AG04449 (cell line): ENCODE measurements at places on chromosomes 4 and X.
A peak's percentile ranks its signal among the peaks of the same experiment; 100 is the strongest.

DNA sequence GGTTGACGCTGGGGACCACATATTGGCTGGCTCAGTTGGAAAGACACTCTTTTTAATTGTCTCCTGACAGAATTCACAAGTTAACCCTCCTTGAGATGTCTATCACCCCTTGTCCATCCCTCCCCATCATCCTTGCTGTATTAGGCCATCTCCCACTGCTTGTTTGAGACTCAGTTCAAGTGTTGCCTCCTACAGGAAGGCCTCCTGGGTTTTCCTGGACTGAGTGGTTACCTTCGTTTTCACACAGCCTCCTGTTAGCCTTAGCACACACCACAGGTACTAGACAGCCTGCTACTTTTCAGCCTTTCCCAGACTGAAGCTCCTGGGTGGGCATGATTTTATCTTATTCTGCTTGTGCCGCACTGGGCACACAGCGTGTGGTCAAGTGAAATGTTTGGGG is 145.3 kb upstream of the STX18 start:
- no peak for DNase-seq

GRCh38 chr4:176882206-176882605 is 89.5 kb upstream of the VEGFC start:
- DNase-seq, result no peak

- DNase-seq, result peak; percentile 86
Measured at GRCh38 chr4:86032476-86033022, 327.3 kb downstream of the MAPK10 start.

DNA sequence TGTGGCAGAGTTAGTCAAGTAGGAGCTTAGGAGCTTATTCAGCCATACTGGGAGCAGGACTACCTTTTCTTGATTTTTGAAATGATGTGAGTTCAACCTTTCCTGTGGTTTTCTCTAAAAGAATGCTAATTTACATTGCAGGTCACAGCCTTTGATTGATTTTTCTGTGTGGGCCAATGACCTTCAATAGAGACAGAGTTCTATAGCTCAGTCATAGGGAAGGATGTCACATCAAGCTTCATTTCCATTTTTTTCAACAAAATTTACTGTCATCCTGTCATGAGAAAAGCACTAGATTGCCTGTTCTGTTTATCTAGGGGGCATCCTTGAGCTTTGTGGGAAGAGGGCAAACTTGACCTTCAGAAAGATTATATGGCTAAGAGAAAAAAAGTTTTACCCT is 448.7 kb downstream of the MID1IP1 start:
- DNase-seq, result no peak

- peak; percentile 51 for DNase-seq
Measured at GRCh38 chrX:141619336-141619735, 29.8 kb downstream of the SPANXA2 start.

DNA sequence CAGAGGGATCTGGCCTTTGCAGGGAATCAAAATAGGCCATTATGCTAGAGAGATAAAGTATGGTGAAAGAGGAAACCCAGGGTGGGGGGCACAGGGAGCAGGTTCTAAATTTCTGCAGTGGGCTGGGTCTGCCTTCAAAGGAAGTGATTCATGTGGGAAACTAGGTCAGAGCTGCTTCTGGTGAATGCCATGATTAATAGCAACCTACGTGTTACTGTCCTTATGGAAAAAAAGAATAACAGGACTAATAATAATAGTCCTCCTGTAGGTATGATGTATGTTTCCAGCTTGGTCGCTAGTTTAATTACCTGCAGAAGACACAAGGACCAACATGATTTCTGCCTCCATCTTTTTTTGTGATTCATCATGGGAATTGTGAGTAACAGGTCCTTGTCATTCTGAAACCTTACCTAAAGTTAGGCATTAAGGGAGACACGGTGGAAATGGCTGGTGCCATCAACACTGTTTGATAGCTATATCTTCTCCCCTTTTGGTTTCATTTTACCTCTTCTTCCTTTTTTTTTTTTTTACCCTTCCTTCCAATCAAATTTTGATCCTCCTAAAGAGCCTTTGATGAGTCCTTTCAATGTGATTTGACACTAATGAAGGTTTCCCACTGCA is 180.4 kb downstream of the CPEB2 start:
- DNase-seq, result no peak

- no peak for DNase-seq
Measured at GRCh38 chr4:126526335-126526734, 1106.4 kb upstream of the INTU start.

DNA sequence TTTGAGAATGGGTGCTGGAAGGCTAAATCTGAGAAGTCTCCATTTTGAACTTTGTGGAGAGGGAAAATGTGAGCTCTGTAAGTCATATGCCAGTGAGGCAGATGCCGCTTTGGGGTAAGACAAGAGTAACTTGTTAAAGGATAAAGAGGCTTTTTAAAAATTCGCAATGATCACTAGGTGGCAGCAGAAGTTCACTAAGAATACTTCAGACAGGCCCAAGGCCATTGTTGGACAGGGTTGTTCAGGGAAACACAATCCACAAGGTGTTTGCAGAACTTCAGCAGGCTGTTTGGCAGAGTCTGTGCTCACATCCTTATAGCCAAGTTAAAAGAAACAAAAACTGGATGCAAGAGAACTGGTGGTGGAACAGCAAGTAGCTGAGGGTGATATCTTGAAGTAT is 13.7 kb upstream of the PIGA start:
- DNase-seq, result no peak

DNA sequence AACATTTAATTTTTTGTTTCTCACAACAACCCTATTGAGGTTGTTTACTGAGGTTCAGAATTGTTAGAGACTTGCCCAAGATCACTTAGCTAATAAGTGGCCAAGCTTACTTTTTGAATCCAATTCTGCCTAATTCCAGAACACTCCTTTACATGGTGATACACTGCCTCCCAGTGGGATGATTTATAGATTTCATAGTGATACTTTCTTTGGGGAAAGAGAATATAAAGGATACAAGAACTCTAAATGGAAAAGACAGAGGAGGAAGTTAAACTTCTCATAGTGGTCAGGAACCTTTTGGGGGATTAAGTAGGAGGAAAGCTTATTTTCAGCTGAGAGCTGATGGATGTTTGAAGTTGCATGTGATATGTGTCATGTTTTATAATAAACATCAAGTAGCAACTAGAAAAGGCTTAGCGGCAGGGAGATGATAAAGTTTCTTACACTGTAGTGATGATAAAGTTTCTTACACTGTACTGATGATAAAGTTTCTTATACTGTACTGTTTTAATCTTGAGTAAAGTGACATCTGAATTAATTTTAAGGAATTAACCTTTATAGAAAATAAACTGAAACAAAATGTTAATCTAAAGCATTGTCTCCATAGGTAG is 15.3 kb downstream of the STAG2 start:
- no peak for DNase-seq

DNA sequence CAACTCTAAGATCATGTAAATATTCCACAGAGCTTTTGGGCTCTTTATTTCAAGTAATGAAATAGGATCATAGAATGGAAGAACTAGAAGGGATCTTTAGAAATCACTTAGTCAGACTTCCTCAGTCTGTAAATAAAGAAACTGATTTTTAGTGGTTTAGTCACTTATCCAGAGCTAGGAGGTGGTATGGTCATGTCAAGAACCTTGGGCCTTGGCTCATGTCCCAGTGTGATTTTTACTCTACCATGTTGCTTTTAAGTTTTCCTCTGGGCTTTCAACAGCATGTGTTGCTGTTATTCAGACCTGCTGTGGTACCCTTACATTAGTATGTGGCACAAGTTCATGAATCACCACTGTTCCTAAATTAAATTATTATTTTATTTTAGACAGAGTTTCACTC is 184.9 kb downstream of the FRAS1 start:
- DNase-seq, result no peak

DNA sequence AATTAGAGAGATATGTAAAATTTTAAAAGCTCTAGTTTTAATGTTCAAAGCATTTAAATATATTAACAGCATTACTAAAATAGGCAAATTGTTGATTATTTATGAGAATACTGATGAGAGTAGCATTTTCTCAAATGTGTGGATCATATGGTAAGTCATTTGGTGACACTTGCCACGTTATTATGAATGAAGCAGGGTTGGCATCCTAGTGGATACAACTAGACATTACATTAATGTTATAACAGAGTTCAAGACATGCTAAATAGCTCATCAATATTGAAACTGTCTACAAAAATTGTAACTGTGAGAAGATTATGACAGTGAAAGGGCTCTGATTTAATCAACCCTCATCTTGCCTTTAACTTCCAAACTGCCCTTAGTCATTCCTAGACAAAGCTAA is 171.1 kb downstream of the PDGFC start:
- no peak for DNase-seq

GRCh38 chr4:124535003-124535402 is 177.5 kb downstream of the ANKRD50 start:
- no peak for DNase-seq

GRCh38 chrX:76159453-76159852 is 13.4 kb upstream of the PBDC1 start:
- no peak for DNase-seq

- no peak for DNase-seq
Measured at GRCh38 chr4:1035510-1035909, 24.1 kb downstream of the FGFRL1 start.

- no peak for DNase-seq
Measured at GRCh38 chr4:122679317-122679716, 53.2 kb upstream of the BBS12 start.
